ENCODE measurements at places on chromosomes 1 and 21.
A peak's percentile ranks its signal among the peaks of the same experiment; 100 is the strongest.

DNA sequence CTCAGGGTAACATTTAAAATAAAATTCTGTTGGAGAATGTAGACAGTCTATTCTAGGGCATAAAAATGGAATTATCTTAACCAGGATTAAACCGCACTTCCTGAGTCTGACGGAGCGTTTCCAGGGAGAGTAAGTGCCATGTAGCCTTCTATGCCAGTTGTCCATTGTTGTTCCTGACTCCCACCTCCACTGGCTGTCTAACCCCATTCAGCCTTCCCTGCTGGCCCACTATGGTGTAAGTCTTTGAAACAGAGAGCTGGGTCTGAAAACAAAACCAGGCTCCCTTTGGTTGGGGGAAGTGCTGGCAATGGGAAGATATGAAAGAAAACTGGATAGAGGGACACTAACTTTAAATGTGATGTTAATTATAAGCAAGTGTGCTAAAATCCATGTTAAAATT, 71.2 kb upstream of the CNN3 start:
- DNase-seq, result no peak

GRCh38 chr1:201504179-201504631, 2.7 kb downstream of the CSRP1 start:
- no peak for DNase-seq

GRCh38 chr1:90557706-90558105, 159.4 kb downstream of the BARHL2 start:
- DNase-seq, result no peak

DNA sequence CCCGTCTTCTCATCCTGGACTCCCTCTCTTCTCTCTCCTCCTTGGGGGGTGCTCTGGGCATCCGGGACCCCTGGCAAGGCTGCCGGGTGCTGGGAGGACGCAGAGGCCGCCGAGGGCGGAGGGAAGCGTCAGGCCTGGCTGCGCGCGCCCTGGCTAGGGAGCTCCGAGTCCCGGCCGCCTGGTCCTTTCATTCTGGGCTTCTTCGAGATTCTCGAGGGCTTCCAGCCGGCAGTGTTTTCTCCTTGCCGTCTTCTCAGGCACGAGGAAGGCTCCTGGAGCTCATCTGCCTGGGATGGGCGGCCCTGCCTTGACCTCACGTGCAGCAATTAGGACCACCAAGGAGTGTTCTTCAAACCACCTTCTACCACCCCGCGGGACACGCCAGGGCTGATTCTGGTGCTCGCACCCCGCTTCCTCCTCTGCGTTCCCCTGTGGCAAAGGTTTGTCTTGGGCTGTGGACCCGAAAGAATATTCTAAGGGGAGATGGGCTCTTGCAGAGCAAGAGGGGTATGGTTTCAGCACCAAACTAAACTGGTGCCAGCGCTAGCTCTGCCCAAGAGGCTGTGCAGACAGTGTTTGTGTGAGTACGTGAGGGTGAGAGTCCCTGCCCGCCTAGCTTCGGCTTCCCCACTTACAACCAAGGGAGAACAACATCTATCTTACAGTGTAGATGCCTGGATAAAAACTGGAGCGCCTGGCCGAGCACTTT, 36.5 kb downstream of the PIK3CD start:
- DNase-seq, result no peak

DNA sequence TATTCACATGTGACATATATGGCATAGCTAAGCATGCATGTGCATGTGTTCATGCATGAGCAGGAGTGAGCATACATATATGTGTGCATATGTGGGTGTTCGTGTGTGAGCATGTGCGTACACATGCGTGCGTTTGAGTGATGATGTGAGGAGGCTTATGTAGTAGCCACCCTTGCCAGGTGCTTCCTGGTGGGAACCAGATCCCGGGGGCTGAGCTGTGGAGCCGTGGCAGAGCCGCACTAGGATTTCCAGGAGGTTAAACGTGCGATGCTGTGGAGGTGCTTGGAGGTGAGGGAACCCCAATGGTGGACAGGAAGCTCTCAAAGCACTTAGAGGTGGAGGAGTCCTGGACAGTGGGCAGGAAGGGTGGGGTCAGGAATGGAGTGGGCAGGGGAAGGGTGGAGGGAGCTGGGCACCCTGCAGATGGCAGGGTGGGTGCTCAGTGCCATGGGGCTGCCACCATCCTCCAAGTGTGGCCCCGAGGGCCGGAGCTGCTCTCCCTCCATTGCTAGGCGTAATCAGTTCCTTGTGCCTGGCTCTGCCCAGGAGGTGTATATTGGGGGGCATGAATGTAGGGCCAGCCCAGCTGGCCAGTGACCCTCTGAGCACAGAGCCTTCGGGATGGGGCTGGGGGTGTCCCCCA, 48.5 kb downstream of the COL18A1 start:
- DNase-seq, result no peak

- DNase-seq, result no peak
These were observed 8.7 kb upstream of the NCMAP start for GRCh38 chr1:24547195-24547594.

DNA sequence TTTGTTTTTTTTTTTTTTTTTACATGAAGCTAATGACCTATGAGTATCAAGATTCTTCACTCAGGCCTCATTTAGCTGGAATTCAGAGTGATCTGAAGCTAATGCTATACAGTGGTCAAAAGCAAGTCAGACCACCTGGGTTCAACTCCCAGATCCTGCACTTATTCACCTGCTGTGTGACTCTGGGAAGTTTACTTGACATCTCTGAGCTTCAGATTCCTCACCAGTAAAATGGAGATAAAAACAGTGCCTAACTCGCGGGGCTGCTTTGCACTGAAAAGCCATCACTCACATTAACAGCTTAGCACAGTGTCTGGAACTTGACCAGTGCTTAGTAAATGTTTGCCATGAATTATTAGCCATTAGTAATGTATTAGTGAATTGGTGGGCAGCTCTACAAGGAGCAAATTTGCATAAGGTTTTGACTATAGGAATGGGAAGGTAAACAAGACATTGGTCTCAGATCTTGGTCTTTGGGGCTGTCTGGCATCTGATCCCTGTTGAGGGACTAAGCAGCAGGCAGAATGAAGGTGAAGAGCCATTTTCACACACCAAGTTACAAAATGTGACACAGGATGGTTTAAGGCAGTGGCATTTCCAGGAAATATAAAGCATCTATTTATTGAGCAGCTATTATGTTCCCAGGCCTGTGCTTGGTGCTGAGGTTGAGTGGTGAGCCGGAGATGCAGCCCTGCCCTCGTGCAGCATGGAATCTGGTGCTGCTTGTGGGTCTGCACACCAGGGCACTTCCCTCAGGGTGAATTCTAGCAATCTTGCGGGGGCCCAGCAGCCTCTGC, 291.3 kb downstream of the RRAGC start:
- no peak for DNase-seq

- no peak for DNase-seq
These were observed 49.0 kb upstream of the SCAF4 start for GRCh38 chr21:31780944-31781343.

GRCh38 chr1:176811511-176812288, 348.7 kb downstream of the PAPPA2 start:
- DNase-seq, result no peak

DNA sequence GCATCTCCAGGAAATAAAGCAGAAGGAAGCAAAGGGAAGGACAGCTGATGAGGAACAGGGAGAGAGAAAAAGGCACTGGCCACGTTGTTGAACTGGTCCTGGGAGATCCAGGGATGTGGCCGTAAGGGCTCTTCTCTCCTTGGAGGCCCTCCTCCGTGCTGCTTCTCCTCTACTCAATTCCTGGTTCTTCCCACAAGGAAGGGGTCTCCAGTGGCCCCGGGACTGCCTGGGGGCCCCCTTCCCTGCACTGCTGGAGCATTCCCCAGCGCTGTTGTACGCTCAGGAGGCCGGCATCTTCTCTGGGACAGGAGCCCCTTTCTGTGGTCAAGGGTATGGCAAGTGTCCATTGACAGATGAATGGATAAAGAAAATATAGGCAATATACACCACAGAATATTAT, 88.5 kb upstream of the TLR5 start:
- DNase-seq, result no peak

DNA sequence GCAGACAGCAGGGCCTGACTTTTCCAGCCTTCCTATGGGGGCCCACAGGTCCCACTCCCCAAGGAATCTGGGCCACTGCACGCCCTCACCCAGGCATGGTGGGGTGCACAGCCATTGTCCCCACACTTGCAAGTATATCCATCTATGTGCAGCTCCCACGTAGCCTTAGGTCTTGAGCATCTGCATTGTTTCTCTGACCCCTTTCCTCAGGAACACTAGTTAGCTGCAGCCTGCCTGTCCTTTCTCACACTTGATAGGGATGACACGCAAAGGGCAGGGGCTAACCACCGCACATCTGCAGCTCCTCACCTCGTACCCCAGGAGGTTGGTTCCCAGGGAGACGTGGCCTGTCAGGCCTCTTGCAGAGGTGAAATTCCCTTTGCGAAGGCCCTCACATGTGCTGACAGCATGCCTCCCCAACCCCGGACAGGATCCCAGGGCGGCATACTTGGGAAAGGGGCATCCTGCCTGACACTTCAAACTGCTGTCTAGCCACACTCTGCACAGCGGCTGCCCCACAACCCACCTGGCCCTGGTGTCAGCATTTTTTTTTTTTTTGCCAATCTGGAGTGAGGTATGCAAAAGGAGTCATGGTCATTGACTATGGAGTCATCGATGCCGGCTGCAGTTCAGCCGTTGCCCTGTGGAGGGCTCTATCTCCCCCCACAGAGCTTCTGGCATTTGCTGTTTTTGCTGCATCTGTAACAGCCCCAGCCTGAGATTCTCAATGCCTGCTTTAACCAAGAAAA, 5.0 kb downstream of the JMJD4 start:
- no peak for DNase-seq

GRCh38 chr1:156624814-156625435, 5.7 kb downstream of the HAPLN2 start:
- DNase-seq, result no peak

GRCh38 chr1:119767486-119767885, 1.2 kb downstream of the HMGCS2 start:
- DNase-seq, result no peak

GRCh38 chr1:202160377-202160940, at the start of gene PTPN7:
Gene PTPN7 (minus strand): TSS chr1:202160602. CDS start chr1:202159402, 1,200 bp downstream.
- peak; percentile 80 for DNase-seq

DNA sequence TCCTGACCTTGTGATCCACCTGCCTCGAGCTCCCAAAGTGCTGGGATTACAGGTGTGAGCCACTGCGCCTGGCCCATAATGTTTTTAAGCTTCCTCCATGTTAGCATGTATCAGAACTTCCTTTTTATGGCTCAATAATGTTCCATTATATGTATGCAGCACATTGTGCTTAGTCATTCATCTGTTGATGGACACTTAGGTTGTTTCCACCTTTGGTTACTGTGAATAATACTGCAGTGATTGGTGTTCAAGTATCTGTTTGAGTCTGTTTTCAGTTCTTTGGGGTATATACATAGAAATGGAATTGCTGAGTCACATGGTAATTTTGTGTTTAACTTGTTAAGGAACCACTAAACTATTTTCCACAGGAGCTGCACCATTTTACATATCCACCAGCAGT, 17.7 kb downstream of the CMPK1 start:
- no peak for DNase-seq

DNA sequence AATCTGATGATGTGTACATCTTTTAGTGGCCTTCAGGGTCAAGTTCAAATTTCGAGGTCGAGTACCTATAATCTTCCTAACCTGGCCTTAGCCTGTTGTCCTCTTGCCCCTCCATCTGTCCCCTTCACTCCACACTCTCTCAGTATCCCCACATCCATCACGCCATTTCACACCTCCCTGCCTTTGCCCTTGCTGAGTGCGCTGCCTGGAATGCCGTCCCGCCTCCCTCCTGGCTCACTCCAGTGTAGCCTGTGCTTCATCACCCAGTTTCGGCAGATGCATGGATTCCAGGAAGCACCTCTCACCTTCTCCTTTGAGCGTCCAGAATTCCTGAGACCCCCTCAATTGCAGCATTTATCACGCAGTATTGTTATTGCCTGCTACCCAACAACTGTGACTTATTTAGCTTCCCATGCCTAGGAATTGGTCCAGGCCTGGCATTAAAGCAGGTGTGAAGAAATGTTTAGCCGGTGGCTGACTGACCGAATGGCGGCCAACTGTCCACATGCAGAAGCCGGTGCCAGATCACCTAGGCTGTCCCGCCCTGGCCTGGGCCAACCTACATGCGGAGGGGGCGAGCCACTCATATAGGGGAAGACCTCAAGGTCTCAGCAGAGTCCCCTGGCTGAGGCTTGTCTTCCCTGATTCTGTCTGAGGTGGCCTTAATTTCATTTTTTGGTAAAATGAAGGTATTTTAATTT, 34.5 kb downstream of the MYOM3 start:
- DNase-seq, result no peak

DNA sequence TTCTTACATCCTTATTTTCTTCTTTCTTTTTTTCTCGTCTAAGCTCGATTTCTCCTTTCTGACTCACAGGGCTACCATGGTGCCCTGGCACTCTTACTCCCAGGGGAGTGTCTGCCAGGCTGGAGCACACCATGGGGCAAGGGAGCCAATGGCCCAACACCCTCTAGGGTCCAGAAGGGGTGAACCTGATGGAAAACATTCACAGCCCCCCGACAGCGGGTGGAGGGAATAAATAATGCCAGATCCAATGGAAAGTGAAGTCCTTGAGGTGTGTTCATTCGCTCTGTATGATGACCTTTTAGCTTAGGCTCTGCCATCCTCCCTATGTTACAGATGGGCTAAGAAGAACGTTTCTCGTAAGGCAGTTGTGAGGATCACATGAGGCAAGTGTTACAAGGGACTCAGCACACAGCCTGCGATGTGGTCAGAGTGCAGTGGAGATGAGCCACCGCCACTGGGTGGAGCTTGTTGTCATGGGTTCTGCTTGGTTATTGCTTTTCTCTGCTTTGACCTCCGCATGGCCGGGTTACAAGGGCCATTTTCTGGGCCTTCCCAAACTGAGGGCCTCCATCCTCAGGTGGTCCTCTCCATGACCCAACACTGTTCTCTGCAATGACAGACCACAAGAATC, 3.5 kb upstream of the FCMR start:
- DNase-seq, result no peak

DNA sequence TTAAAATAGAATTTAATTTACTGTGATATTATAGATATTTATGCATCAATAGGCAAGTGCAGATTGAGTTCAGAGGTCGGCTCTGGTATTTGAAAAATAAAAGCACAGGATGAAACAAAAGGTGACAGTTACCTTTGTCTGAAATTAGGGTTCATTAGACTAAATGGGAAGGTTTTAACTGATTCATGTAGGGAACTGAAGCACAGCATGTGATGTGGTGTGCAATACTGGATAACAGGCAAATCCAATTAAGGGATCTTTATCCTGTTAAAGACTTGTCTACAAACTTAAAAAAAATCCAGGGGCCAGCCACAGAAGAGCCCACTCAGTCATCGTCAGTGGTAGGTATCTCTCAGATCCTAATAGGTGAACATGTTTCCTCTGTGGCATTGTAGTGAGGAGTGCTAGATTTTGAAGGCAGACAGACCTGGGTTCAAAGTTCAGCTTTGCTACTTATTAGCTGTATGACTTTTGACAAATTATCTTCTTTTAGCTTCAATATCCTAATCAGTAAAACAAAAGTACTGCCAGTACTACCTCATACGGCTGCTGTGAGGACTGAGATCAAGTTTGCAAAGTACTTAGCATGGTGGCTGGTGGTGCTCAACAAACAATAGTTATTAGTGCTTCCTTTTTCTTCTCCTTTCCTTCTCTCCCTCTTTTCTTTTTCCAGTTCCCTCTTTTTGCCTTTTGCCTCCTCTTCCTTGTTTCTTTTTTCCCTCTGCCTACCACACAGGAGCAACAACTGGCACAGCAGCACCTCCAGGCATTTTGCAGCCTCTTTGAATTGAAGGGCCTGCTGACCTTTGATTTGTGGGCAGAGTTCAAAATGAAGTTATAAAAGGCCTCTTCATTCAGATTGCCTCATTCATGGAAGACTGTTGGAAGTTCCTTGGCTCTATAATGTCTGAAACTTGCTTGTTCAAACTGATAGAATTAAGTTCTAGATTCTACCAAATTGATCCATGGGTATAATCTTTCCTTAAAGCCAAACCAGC, 44.9 kb upstream of the FOXD3 start:
- no peak for DNase-seq

- no peak for DNase-seq
These were observed 123.7 kb downstream of the DISC1 start for GRCh38 chr1:231750296-231750695.

Measured in stimulated activated CD4-positive, alpha-beta T cell treated with anti-CD3 and anti-CD28 coated beads, Interleukin-1b, Interleukin-23, amount 100 ng/mL, for 1 hour (primary cell).